Left renal pelvis (tissue), 4 donors: ENCODE measurements at places on chromosomes 4 and X. TPM values are rescaled to one million over a fixed set of nuclear protein-coding genes. Genes with fewer than 3 reads are reported as not detected.

DNA sequence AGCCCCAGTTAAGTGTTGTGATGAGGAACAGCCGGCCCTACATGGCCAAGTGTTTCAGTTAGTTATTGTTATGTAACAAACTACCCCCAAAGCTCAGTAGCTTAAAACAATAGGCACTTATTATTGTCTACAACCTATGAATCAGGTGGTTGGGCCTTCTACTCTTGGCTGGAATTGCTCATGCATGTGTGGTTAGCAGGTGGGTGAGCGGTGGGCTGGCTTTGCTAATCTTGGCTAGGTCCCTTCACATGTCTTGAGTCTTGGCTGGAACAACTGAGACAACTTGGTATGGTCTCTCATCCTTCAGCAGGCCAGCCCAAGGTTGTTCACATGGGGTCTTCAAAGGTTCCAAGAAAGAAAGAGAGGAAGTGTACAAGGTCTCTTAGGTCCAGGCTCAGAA is 54.5 kb upstream of the CHRNA9 start:
- DNase-seq: no peak

DNA sequence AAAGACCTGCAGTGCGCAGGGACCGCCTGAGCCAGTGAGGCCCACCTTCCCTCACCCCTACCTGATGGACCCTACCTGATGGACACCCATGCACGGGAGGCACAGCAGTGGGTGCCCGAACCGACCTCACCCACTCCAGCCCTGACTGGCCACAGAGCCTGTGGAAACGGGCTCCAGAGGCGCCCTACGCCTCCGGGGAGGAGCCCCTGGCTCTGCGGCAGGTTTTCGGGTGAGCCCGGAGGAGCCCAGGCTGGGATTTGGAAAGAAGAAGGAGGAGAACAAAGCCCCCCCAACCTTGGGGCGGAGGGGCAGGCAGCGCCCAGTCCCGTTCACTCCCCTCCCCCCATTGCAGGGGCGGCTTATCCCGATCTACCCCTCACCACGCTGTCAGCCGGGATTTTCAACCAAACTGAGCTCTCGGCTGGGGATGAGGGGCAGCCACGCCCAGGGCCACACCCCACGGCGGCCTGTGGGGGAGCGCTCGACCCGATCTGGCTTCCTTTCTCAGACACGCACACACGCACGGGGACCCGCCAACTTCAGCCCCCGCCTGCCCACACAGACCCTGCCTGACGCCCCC is 675 bp downstream of the L1CAM start:
- DNase-seq: no peak

- no peak for DNase-seq
Measured at GRCh38 chrX:11781734-11782370, 23.8 kb downstream of the MSL3 start.

DNA sequence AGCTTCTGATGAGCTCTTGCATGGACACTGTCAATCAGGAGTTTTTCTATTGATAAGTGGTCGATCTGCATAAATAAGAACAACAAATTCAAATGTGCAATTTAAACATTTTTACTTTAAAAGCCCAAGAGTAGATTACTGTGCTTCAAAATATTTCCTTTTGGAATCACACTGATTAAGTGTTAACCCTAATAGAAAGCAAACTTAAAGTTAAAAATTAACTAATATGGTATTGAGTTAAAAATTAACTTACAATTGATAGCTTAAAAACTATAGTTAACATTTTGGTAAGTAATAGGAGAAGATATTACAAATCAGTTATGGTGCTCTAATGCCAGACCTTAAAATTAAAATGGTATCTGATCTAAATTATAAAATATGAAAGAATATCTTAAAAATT is 25.9 kb downstream of the MED14 start:
- no peak for DNase-seq

Gene CSAG1
- not detected for polyA plus RNA-seq

Gene MAMLD1
- 7.6 TPM for polyA plus RNA-seq

Gene ERAS
- polyA plus RNA-seq: 0.43 TPM
